ENCODE measurements at places on chromosomes 13 and 19.

DNA sequence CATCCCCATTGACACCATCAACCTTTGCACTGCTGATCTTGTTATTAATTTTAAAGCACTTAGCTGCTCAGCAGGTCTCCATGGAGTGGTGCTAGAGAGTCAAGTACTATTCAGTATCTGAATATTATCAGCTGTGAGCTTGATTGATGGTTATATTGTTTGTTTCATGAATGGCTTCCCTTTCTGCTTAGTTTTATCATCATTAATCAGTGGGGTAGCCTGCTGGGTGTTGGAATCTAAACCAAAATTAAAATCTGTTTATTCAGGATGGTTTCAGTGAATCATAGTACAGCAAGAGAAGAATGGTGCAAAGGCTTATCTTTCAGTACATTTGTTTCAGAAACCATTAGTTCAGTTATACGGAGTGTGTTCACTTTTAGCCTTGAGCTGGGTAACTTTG, 42.5 kb upstream of the SCEL start:
- no peak for DNase-seq

- DNase-seq = no peak
Observed at GRCh38 chr13:92259523-92259922, 861.1 kb downstream of the GPC5 start.

GRCh38 chr19:328025-328505, 16.5 kb downstream of the MIER2 start:
- no peak for DNase-seq

DNA sequence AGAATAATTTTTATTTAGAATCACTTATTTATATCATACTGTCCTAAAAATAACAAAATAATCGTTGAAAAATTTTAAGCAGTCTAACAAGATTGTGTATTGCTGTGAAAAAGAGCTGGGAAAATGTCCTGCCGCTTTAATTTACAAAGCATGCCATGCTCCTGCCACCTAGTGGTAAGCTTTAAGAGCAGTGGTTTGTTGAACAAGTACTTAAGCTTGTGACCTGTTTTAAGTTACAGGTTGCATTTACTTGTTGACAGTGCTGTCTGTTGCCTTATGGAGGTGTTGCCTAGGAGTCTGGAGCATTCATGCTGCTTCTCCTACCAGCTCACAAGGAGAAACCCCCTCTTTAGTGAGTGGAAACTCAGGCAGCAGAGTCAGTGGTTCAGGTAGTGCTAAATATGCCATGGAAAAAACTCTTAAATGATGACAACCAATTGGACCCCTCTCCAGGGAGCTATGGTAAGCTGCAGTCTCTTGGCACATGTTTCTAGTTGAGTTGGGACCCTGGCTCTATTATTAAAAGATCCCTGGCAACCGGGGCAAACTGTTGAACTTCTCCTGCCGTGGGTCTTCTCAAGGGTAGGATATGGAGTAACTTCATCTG, 68.4 kb downstream of the SPATA13 start:
- DNase-seq = peak; percentile 18

GRCh38 chr19:48401287-48401686, 7.8 kb downstream of the GRIN2D start:
- DNase-seq = no peak

DNA sequence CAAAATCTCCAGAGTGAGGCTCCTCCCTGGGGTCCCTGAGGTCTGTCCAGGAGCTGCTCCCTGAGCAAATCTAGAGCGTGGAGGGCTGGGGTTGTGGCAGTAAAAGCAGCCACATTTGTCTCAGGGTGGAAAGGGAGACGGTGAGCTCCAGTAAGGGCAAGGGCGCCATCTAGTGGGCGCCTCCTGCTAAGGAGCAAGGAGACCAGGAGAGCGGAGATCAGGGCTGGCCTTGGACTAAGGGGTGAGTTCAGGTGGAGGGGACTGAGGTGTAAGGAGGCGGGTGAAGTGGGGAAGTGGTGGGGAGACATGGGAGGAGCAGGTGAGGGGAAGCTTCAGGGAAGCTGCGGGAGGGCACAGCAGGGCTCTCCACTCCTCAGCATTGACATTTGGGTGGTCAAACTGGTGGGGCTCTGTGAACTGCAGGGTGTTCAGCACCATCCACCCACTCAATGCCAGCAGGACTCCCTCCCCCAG, 5.3 kb upstream of the CEACAM21 start:
- DNase-seq = peak; percentile 60

- DNase-seq = no peak
Observed at GRCh38 chr19:39830847-39831246, 3.1 kb downstream of the DYRK1B start.

- no peak for DNase-seq
Observed at GRCh38 chr13:21078501-21078900, 17.1 kb upstream of the LATS2 start.

DNA sequence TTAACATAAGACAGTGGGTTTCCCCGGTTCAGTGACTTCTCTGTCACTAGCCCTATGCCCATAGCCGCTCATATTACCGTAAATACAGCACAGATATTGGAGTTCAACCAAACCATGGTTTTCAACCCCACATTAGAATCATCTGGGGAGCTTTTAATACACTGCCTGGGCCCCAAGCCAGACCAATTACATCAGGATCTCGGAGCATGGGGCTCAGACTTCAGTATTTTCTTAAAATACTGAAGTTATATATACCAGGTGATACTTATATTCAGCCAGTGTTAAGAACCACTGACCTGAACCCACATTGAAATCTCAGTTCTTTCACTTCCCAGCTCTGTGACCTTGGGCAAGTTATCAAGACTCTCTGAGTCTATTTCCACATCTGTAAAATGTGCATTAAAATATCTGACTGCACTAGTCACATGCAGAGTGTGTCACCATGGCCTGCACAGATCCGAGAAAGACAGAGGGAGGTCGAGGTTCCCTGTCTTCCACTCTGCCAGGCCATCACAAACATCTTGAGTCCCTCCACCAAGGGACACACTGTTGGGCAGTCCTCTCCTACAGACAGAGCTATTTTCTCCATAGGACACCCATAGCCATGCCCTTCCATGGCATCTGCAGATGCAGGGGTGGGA, 32.2 kb upstream of the IPO5 start:
- no peak for DNase-seq

GRCh38 chr13:28638756-28639155, 20.2 kb upstream of the POMP start:
- DNase-seq = no peak

DNA sequence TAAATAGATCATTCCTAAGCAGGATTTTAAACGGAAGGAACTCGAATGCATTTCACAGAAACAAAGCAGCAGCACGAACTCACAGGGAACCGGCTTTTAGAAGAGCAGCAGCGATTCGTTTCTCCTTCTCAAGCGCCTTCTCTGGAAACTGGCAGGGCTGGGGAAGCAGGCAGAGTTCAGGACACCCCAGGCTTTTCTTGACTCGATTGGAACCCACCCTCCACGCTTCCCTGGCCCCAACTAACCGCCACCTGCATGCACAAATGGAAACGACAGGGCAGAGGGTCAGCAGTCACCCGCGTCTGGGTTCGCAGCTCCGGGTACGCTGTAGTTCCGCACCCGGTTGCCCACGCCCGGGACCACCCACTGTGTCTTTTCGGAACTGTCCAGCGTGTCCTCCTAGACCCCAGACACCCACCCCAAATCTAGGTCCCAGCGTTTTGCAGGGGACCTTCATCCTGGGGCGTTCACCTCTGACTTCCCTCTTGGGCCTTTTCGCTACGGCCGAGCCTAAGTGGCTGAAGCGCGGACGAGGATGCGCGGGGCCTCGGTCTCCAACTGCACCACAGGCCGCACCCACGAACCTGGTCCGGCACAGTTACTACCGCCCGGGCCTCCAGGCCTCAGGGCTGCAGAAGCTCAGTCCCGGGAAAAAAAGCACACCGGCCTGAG, 500 bp downstream of the ZFP30 start:
- no peak for DNase-seq

DNA sequence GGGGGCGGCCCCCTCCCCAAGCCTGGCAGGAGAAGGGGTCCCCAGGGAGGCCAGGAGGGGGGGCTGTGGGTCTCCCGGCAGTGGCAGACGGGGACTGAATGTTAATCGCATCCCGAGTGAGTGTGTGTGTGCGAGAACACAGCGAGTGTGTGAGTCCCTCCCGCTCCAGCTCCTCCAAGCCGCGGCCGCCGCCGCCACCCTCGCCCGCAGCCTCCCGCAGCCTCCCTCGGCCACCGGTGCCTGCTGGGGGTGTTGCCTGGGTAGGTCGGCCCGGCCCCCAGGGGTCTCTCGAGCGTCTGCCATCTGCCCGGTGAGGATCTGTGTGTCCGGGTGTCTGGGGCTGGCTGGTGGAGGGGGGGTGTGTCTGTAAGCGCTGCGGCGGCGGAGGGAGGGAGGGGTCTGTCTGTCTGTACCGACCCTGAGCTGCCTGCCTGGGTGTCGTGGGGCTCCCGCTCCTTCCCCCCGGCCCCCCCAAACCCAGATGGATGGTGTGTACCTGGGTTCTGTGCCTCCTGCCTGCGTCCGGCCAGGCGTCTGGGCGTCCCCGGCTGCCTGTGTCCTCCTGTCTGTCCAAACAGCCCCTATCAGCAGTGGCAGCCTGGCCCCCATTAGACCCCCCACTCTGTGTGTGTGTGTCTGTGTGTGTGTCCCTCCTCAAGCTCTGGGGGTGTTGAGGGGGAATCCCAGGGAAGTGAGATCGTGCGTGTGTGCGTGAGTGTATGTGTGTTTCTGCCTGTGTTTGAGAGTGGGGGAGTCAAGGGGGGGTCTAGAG, at the start of gene GRIN2D:
Gene GRIN2D, plus strand, starts transcription at position 110 of the 772 bp plus-strand sequence. CDS start 4,725 bp downstream, outside the sequence.
- no peak for DNase-seq

DNA sequence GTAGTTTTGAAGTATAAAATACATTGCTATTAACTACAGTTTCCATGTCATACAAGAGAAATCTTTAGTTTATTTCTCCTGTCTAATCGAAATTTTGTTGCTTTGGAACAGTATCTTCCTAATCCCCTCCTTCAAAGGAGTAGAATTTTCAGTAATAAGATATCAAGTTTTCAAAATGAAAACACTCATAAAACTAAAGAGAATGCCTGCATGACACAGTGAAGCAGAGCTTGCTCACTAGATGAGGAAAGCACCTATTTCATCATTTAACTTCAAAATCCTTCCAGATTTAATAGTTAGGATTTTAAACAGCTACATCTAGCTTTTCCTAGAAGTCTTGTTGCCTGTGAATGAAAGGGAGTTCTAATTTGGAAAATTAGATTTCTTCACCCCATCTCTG, 80.8 kb downstream of the TNFSF11 start:
- no peak for DNase-seq

- no peak for DNase-seq
Observed at GRCh38 chr19:364496-365287, 20.1 kb upstream of the MIER2 start.

DNA sequence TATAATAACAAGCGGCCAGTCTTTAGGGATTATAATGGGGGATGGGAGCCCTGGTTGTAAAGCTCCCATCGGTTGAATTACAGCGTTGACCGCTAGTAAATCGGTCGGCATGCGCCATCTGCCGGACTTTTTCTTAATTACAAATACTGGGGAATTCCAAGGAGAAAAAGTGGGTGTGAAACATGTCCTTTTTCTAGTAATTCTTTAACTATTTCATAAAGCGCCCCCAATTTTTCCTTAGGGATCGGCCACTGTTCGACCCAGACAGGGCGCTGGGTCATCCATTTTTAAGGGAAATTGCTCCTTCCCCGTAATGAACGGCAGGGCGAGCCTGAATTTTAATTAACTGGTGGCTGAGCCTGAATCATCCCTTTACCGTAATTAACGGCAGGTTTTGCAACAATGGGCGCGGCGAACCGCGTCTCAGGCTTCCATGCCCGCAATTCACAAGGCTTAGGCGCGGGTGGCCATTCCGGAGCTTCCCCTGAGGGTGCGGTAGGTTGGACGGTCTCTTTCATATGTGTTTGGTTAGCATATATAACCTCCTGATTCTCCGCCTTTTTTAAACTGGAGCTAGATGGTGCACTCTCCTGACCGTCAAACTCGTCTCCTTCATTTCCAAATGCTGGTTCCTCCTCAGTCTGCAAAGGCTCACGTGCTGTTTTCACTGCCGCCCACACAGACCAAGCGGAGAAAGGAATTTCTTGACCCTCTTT, 30.2 kb upstream of the EVI5L start:
- peak; percentile 48 for DNase-seq

GRCh38 chr13:48334534-48335127, 31.1 kb downstream of the RB1 start:
- no peak for DNase-seq

DNA sequence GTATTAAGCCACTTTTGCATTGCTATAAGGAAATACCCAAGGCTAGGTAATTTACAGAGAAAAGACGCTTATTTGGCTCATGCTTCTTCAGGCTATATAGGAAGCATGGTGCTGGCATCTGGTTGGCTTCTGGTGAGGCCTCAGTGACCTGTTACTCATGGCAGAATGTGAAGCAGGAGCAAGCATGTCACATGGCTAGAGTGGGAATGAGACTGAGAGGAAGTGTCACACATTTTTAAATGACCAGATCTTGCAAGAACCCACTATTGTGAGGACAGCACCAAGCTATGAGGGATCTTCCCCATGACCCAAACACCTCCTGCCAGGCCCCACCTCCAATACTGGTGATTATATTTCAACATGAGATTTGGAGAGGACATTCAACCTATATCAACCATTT, 25.7 kb upstream of the IGFL4 start:
- no peak for DNase-seq

DNA sequence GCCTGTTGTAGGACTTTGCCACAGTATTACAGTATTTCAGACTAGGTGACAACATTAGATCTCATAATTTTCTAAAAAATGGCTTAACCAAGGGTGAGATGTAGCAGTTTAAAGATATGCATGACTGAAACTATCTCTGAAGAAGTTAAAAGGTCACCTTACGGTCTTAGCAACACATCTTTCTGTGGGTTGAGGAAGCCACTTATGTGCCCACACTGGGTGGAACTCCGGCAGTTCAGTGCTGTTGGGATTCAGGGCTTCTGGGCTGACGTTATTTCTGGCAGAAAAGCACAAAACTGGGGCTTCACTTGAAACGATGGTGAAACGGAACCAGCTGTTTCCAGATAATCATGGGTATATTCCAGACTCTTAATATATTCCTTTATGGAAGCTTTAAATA, 697.3 kb downstream of the PCDH9 start:
- no peak for DNase-seq

DNA sequence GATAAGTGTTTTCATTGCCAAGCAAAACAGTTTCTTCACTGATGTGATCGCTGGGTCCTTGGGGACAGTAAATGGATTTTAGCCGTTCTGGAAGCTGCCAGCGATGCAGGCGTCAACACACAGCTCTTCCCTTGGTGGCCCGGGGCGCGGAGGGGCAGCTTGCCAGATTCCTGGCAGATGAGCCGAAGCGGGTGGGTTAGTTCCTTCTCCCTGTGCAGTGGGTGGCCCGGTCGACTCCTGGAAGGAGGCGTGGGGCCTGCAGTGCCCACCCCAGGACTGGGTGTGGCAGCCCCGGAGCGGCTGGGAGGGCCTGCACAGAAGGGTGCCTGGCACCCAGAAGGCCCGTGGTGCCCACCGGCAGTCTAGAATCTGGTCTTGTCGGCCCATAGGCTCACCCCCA, 69.0 kb downstream of the KDM4B start:
- DNase-seq = no peak

GRCh38 chr13:112877976-112878955, 90.7 kb upstream of the MCF2L start:
- DNase-seq = no peak

GRCh38 chr19:871446-872265, 12.2 kb downstream of the CFD start:
- DNase-seq = no peak

- peak; percentile 63 for DNase-seq
Observed at GRCh38 chr19:19459707-19460251, 54.3 kb downstream of the GATAD2A start.

GRCh38 chr13:78085434-78086225, 167.0 kb upstream of the EDNRB start:
- DNase-seq = no peak
